ENCODE measurements at places on chromosomes 2 and 18. TPM values are rescaled to one million over a fixed set of nuclear protein-coding genes. Genes with fewer than 3 reads are reported as not detected.

DNA sequence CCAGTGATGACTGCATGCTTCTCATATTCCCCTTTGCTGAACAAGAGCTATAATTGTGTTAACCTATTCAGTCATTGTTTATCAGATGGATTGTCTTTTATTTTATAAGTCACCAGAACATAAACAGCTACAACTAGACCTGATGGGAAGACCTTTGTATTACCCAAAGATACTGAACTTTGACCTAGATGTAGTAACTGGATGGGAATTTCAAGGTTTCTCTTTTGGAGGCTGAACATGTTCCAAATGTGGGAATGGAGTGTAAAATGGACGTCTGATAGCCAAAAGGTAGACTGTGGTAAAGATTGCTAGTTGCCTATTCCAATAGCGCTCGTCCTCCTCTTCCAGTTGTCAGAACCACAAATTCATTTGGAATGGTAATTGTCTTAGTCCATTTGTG lies 56.4 kb upstream of the ST3GAL5 start:
- DNase-seq, result no peak

DNA sequence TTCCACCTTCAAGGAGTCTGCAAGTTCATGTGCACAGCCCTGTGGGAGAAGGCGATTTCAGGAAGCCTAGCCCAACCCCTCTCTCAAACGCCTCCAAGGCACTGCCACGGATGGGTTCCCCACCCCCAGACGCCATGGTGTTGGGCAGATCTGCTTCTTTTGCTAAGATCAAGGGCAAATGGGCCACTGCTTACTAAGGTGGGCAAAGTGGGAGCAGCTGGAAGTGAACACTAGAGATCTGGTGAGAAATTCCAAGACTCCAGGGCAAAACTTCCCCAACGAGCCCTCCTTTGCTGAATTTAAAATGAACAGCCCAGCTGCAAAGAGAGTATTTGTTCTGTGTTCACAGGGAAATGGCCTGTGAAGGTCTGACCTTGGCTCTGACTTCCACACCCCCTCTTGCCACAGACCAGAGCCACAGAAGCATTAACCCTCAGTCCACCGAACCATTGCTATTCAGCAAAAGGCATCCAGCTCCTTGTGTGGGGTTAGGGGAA lies 45.1 kb upstream of the ZBTB7C start:
- DNase-seq, result no peak

- DNase-seq, result no peak
These were observed 32.7 kb downstream of the MEX3C start for GRCh38 chr18:51164761-51165281.

Gene GRHL1
- total RNA-seq, result 0.25 TPM

Gene LONRF2
- 1.2 TPM for total RNA-seq

DNA sequence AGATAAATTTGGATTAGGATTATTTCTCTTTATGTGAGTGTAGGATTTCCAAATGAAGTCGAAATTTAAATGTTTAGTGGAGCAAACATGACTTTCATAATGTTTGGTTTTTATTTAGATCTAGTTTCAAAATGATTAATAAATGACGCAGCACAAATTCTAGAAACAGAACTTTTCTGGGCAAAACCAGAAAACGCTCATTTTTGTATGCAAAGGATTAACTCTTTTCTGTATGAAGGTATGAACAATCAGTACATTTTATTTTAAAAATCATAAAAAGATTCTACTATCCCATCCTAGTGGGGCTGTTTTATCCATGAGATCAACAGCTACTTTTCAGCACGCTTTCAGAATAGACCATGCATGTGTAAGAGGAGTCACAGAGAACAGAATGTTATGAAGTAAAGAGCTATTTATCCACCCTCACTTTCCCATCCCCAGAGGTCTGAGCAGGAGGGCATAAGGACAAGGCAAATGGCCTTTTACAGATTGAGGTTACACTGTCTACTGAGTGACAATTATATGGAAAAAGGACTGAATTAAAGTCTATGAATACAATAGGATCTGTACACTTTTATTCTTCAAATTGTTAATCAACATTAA lies 270.8 kb downstream of the ZEB2 start:
- DNase-seq, result no peak

GRCh38 chr2:70978341-70979179 lies at the start of gene ANKRD53:
TSS of gene ANKRD53 (plus strand) at chr2:70978630. CDS start at chr2:70978646, 16 bp downstream.
- DNase-seq, result no peak

Gene DNAJC5G
- not detected for total RNA-seq
